ENCODE measurements at places on chromosomes 5 and 9.

DNA sequence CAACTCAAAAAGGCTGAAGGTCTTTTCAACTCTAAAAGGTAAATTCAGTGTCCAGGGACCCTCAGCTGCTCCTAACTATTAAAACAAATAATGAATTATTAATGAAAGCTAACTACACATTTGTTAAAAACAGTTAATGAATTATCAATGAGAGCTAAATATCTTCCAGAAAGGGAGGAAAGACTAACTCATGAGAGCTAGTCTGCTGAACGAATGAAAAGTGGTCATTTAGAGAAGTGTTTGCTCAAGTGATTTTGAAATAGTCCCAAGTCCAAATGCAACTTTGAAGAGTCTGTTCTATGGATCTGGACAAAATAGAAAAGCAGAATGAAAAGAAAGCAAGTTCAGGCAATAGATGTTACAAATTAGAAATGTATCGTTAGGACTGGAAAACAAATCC is 133.9 kb upstream of the SPEF2 start:
- no peak for DNase-seq

DNA sequence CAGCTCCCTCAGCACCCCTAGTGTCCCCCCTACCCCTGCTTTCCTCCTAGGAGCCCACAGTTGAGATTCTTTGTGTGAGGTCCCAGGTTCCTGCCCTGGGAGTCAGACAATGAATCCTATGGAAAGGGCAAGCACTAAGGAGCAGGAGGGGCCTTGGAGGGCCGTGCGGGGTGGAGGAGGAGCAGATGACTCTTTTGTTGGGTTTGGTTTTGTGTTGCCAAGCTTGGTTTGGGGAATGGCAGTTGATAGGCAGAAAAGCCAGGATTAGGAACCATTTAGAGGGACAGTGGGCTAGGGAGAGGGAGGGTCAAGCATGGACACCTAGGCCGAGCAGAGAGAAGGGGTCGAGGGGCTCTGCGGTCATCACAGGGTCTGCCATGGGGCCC is 61.6 kb upstream of the SPTLC1 start:
- DNase-seq, result no peak

DNA sequence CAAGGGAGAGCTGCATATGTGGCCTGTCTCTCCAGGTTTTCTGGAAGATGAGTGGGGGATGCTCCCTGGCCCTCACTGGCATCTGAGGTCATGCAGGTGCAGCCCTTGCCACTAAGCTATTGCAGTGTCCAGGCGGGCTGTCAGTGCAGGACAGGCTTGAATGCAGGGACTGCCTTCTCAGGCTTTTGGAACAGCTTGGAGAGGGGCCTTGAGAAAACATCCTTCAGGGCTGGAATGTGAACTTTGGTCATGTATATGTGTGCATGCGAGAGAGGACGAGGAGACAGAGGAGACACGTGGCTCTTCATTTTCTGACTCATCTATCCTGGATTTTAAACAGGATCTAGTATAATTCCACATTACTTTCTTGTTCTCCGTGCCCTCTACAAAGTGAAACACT is 90.3 kb downstream of the MACROH2A1 start:
- DNase-seq, result no peak

DNA sequence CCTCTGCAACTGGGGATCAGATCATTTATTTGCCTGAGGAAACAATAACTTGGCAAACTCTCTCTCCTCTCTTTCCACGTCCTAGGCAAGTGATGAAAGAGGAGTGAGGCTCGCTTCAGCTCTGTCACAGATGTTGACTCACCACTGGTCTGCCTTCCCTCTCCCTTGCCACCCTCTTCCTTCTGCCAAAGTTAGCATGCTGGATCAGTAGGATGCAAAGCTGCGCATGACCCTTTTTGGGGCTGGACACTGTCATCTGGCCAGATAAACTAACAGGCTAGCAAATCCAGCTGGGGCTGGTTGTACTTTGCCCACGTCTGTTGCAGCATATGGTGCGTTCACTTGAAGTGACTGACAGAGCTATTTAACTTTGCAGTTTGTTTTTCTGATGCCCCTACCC is 36.2 kb upstream of the SMARCA2 start:
- no peak for DNase-seq

- DNase-seq, result no peak
These were observed 346.3 kb downstream of the TMEM167A start for GRCh38 chr5:82730913-82731312.

- DNase-seq, result no peak
These were observed 95.8 kb upstream of the KLF9 start for GRCh38 chr9:70510157-70510770.

DNA sequence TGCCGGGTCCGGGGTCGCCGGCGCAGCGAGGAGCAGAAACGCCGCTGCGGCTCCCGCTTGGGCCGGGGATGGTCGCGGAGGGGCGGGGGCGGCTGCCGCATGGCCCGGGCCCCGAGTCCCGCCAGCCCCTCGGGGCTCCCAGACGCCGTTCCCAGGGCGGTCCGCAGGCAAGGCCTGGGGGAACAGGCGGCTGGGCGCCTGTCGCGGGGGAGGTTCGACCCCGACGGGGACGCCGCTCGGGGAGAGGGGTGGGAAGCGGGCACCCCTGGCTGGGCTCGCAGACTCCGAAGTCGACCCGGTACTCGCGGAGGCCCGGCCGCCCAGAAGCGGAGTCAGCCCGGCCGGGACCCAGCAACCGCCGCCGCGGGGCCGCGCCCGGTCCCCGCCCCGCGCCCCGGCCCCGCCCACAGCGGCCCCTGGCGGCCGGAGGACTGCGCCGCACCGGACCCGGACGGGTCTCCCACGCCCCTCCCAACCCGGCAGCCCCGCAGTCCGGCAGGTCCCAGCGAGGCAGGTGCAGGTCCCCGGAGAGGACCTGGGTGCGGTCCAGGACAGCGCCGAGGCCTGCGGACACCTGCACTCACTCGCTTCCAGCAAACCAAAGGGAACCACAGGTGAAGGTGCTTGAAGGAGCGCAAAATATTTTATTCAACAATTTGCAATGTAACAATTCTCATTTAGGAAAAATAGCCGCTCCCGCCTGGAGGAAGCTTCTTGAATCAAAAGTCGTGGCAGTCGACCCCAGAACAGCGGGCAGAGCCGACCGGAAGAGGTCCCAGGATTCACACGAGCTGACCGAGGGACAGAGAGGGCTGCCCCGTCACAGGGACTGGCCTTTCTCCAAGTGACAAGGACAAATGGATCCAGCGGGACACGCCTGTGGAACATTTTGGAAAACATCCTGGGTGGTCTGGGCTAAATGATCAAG is at the start of gene INPP5E:
INPP5E (minus strand) TSS at position 365 of the 928 bp plus-strand sequence. CDS start 426 bp downstream, outside the sequence.
- peak; percentile 57 for DNase-seq

GRCh38 chr5:8316608-8317280 is 447.8 kb downstream of the MTRR start:
- no peak for DNase-seq

GRCh38 chr5:180599590-180599914 is 8.3 kb upstream of the SCGB3A1 start:
- no peak for DNase-seq

- DNase-seq, result no peak
These were observed 45.7 kb upstream of the FAM170A start for GRCh38 chr5:119583684-119584083.

DNA sequence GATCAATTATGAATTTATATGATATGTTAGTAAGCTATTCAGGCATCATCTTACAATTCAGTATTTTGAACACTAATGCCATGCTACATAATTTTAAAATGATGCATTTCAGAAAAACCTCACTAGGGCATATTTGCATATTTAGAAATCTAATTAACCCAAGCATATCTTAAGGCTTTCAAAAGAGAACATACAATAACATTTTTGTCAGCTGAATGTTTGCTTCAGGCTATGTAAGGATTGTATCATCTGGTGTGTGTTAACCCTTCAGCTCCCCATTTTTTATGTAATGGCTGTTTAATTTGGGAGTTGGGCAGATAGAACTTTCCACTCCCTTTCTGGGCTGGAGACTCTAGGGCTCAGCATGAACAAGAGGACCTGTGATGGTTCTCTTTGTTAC is 299.1 kb upstream of the EFNA5 start:
- DNase-seq, result no peak

DNA sequence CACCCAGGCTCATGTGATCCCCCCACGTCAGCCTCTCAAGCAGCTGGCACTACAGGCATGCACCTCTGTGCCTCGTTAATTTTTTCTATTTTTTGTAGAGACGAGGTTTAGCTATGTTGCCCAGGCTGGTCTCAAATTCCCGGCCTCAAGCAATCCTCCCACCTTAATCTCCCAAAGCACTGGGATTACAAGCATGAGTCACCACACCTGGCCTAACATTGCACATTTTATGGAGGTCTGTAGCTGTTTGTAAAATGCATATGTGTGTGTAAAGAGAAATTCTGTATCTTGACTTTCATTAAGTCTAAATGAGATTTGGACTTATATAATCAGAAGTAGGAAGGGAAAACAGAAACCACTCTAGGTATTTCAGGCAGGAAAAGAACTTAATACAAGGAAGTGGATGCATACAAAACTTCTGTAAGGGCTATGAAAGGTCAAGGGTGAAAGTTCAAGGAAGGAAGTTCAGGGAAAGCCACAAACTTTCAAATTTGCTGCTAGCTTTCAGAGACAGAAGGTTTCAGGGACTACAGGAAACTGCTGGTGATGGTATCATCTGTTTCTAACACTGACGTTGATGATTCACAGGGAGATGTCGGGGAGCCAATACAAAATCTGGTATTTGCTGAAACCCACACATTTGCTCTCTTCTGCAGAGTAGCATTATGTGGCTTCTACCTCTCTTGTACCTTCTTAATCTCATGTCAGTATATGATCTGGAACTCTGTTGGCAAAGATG is 209.4 kb downstream of the PIK3R1 start:
- DNase-seq, result no peak

DNA sequence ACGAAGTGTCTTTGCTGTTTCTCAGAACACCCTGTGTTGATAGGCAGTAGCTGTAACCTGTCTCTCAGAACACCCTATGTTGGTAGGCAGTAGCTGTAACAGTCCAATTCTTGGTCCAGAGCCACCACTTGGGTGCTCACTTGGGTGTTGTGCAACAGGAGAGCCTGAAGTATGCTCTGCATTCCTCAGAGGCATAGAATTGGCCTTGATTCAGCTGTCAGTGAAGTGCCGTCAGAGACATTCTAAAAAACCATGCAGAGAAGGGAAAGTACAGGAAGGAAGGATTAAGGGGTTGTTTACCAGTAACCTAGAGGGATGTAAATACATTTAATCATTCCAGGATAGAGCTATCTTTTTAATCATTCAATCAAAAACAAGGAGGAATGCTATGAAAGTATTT is 231.2 kb downstream of the ARRDC3 start:
- no peak for DNase-seq

- no peak for DNase-seq
These were observed 57.2 kb upstream of the FBXW11 start for GRCh38 chr5:172063463-172064235.

GRCh38 chr5:83595217-83595616 is 123.7 kb downstream of the VCAN start:
- no peak for DNase-seq

DNA sequence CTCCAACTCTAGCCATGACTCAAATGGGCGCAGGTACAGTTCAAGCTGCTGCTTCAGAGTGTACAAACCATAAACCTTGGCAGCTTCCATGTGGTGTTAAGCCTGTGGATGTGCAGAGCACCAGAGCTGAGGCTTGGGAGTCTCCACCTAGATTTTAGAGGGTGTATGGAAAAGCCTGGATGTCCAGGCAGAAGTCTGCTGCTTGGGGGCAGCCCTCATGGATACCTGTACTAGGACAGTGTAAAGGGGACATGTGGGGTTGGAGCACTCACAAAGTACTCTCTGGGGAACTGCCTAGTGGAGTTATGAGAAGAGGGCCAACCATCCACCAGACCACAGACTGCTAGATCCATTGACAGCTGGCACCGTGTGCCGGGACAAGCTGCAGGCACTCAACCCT is 273.5 kb upstream of the ST8SIA4 start:
- no peak for DNase-seq

DNA sequence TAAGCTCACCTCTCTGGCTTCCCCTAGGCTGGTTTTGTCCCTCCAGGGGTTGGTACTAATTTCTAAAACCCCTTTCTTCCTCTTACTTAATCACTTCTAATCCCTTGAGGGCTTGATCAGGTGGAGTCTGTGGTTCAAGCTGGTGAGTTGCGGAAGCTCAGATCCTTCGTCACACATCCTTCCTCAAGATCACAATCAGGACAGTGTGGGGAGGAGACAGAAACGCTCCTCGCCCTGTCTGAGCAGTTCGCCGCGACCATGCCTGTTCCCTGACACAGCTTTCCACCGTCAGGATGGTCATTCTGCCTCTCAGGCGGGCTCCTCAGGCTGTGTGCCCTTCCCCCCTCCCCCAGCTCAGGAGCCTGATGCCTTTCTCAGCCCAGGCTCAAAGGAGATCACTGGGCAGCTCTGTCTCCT is 24.3 kb downstream of the CPLX2 start:
- no peak for DNase-seq

- DNase-seq, result no peak
These were observed 1092.6 kb upstream of the CDH6 start for GRCh38 chr5:30100929-30101328.

DNA sequence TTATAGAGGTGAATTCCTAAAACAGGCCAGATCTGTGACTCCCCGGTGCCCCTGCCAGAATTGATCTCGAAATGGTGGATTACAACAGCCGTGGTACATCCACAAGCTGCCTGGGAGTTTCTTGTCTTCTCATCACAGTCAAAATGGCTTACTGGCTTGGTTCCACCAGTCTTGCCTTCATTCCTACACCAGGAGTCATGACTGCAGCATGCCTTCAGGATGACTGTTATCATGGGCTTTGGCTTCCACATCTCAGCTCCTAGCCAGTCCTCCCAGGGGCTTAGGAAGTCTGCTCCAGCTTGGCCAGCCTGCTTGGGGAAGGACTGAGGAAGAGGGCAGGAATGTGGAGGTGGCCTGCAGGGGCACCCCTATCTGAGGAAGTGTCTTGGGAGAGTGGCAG is 132.9 kb upstream of the NR3C1 start:
- no peak for DNase-seq

- no peak for DNase-seq
These were observed 16.2 kb downstream of the LMNB1 start for GRCh38 chr5:126793097-126793496.

GRCh38 chr5:6636293-6636692 is 3.1 kb downstream of the SRD5A1 start:
- DNase-seq, result no peak

- DNase-seq, result no peak
These were observed 98.4 kb upstream of the CPLX2 start for GRCh38 chr5:175772747-175773533.

GRCh38 chr5:160556846-160557245 is 135.2 kb downstream of the PTTG1 start:
- no peak for DNase-seq

DNA sequence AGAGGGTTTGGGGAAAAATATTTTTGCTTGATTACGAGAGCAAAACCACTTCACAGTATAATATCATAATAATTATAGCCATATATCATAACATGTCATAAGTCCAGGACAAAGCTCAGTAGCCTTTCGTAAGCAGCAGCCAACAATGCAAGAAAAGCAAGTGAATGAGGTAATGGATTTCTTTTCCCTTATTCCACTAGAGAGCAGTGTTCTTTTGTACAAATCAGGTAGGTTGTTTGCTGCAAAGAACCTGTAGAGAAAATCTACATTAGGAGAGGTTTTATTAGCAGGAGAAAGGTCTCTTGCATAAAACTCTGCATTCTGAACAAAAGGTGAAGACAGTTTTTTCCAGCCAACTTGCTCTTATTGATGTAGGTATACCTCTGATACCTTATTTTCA is 1033.4 kb downstream of the TLE4 start:
- DNase-seq, result no peak

GRCh38 chr9:84945878-84946538 is 276.5 kb downstream of the NTRK2 start:
- no peak for DNase-seq

- DNase-seq, result no peak
These were observed 8.9 kb downstream of the CDC42SE2 start for GRCh38 chr5:131272724-131273123.
